ENCODE measurements at places on chromosomes 16 and 17.

GRCh38 chr17:68581863-68582645 lies 19.1 kb downstream of the FAM20A start:
- no peak for DNase-seq

GRCh38 chr16:46903255-46903905 lies 19.2 kb downstream of the GPT2 start:
- no peak for DNase-seq

GRCh38 chr17:72125742-72126141 lies 4.9 kb downstream of the SOX9 start:
- DNase-seq, result no peak

- no peak for DNase-seq
Measured at GRCh38 chr17:19454074-19454473, 43.0 kb downstream of the RNF112 start.

- DNase-seq, result no peak
Measured at GRCh38 chr16:59013930-59014329, 279.8 kb upstream of the GOT2 start.

- DNase-seq, result no peak
Measured at GRCh38 chr16:24838554-24839266, 7.1 kb upstream of the SLC5A11 start.

DNA sequence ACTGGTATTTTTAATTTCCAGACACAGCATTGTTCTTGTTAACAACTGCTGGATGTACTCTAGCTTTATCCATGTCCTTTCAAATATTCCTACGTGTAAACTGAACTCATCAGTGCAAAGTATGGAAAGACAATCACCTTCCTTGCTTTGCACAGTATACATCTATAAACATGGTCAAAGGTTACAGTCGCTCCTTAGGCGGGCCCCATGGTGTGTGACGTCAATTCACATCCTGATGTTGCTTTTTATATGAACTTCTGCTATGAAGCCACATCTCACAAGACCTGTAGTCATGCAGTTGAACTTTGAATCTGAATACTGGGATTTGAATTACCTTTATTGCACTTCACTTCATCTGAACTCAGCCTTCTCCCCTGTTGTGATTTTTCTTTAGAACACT lies 447.6 kb upstream of the PSMD7 start:
- DNase-seq, result no peak

DNA sequence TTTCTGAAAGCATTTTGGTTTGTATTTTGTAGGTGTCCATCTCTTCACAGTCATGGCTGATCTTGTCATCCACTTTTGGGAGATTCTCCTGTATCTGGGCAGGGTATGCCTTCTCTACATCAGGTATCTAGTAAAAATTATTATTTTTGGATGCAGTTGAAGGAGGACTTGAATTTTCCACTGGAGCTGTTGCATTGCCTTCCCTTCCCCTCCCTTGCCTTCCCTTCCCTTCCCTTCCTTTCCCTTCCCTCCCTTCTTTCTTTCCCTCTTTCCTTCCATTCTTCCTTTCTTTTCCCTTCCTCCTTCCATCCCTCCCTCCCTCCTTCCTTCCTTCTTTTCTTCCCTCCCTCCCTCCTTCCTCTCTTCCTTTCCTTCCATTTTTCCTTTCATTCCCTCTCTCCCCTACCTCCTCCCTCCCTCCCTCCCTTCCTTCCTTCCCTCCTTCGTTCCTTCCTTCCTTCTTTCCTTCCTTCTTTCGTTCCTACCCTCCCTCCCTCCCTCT lies 33.8 kb upstream of the CPHXL start:
- no peak for DNase-seq

- DNase-seq, result no peak
Measured at GRCh38 chr16:26985100-26986065, 81.3 kb upstream of the C16orf82 start.

GRCh38 chr17:49910858-49911204 lies 58.2 kb upstream of the DLX4 start:
- no peak for DNase-seq
